Fibroblast of skin of left quadriceps (primary cell): ENCODE measurements at places on chromosomes 2 and 18.

DNA sequence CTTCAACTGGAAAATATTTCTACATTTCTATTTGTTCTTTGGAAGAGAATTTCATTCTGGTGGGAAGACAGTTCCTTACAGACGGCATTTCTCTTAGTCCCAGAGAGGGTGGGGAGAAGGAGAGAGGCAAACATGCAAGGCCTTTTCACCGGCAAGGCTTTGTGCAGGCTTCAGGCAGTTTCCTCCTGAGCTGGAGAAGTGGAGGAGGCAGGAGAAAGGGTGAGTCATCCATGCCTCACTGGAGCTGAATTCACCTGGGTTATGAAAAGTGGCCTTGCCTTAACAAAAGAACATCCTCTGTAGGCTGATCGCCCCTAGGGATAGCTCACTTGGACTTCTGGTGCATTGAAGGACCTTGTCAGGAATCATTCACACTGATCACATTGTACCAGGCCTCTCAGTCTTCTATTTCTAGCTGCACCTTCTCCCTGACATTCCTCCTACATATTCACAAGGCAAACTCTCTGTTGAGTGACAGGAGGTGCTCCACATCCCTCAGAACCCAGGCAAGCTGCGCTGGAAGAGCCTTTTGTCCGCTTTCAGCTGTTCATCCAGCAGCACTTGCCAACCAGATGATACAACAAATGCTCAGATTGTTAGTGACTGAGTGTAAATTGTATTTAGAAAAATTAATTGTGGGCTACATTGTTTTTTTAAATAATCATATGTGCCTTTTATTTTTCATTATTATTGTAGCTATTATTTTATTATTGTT is 796.1 kb downstream of the DCDC2C start:
- no peak for DNase-seq

DNA sequence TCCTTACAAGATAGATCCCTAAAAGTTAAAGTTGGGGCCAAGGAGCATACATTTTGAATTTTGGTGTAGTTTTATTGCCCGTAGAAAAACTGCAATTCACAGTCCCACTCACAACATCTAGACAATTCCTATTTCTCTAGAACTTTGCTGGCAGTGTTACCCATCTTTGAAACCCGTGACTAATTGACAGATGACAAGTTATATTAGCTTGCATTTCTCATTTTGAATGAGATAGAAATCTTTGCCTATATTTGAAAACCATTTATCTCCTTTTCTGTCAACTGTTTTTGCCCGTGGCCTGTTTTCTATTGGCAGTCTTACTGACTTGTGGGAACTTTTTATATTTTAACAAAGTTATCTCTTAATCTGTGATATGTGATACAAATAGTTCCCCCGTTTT is 50.0 kb downstream of the OXER1 start:
- no peak for DNase-seq

- no peak for DNase-seq
These were observed 12.5 kb downstream of the FBXO11 start for GRCh38 chr2:47893771-47894170.

GRCh38 chr2:65737452-65738011 is 305.1 kb upstream of the SPRED2 start:
- DNase-seq: no peak

GRCh38 chr2:175838979-175839378 is 163.1 kb downstream of the LNPK start:
- no peak for DNase-seq

DNA sequence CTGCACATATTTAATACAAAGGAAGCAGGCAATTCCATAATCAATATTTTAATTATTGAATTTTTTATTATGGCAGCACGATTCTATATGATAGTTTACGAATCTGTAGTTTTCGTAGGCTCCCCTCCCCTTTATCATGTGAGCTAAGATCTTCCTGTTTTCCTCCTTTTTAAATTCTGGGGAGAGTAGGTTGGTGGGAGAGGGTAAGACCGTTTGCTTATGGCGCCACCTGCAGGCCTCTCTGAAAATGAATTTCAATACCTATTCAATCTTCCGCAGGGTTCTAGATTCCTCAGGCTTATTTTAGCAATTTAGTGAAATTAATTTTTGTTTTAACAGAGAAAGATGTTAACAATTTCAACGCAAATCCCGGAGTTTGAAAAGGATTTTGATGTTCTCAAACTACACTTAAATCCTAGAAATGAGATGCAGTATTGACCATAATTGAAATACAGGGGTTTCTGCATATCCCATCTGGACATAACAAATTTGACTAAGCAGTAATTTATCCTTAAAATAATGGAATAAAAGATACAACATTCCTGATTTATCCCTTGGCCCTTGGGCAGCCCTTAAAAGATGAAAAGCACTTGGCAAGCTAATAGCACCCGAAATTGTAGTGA is 12.8 kb upstream of the GBX2 start:
- DNase-seq: peak; percentile 39

GRCh38 chr18:551404-552061 is 28.6 kb upstream of the CETN1 start:
- DNase-seq: no peak

DNA sequence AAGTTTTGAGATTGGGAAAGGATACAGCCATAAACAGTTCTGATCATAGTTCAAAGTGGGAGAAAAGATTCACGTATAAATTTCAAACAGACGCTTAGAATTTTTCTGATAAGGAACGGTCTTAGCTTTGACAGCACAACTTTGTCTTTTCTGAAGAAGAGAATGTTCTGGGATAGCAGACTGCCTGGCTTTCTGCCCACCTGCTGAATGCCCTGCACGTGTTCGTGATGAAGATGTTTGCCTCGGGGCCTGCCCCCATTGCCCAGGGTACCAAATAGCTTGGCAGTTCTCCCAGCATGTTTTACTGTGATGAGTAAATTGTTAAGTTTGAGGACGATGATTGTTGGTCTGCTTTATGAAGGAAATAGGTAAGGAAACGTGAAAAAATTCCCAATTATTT is 4.6 kb downstream of the MRPL33 start:
- DNase-seq: no peak

DNA sequence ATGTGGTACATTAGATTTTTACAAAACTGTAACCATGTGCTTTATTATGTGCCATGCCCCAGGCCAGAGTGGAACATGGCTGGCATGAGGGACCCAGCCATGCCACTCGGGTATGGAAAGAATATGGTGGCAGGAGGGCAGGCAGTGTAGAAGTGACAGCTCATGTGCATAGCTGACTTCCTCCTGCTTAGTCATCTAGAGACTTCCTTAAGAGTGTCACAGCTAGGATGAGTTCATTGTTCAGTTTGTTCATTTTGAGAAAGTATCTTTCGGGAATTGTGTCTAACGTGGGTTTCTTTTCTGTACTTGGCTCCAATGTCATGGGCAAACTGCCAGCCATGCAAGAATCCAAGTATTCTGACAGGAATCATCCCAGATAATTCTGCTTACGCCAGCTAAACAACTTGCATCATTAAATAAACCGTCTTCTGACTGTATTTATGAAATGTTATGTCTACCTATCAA is 94.3 kb upstream of the ITGB6 start:
- DNase-seq: peak; percentile 74

DNA sequence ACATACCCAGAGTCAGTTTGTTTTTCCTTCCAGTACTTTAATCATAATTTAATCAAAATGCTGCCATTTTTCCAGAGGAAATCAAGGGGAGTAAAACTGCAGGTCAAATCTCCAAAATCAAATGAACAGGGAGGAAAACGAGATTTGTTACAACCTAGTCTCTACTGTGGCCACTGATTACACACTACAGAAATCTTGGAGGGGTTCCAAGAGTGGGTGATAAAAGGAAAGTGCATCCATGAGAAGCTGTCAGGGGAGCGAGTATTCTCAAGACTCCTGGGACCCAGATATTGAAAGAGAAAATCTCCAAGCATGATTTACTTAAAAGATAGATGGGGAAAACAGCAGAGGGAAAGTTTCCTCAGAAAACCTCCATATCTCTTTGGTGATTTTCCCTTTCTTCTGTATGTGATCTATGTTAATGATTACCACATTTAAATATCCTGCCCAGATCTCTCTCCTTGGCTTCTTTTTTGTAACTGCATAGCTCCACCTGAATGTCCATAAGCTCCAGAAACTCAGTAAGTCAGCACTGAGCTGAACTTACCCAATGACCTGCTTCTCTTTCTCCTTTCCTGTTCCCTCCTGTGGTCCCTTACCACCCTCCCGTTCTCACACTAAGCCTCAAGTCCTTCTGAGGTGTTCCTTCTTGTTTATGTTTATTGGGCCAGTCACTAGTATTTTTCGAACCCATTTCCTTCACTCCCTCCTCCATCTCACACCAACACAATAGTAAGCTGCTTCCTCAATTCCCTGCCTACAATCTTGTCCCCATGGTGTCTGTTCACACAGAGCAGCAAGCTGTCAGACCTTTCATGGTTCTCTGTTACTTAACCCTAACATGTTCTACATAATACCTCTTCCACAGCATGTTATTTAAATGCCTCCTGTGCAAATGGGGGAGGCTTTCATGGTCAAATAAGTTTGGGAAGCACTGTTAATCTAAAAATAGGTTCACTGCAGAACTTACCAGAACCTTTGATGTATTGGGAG is 73.9 kb upstream of the TWSG1 start:
- no peak for DNase-seq

DNA sequence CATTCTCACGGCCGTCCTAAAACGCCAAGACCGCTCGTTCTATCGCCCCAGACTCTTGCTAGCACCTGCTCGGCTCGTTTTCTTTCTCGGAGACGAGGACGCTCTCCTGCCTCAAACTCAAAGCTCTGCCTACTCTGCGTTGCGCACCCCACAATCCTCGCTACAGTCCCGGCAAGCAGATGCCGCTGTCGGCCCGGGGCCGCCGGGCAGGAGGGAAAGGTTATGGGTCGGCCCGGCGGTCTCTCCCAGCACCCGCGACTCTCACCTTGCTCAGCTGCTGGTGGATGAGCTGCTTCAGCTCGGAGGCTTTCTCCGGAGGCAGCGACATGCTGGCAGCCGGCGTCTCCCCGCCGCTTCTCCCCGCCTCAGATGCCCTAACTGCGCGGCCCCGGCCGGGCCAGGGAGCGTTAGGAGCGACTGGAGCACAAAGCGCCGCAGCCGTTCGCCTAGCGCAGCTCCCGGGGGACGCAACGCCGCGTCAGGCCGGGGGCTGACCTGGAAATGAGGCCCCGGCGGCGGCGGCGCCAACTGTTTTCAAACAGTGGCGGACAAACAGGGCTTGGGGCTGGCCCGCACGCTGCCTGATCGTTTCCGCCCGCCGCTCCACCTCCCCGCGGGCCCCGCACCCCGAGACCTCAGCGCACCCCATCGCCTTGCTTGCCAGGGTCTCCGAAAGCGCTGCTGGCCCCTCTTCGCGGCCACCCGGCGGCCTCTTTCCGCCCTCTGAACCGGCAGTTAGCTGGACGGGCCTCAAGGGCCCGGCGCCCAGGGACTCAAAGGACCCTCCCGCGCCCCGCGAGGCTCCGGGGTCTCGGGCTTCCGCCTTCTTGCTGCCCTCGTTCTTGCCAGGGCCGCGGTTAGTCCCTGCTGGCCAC is at the start of the genes CEP76 and PSMG2:
TSS of gene CEP76 (minus strand) at position 503 of the 875 bp plus-strand sequence. CDS start at position 328, 175 bp downstream.
TSS of gene PSMG2 (plus strand) at position 822 of the 875 bp plus-strand sequence. CDS start 66 bp downstream, outside the sequence.
- DNase-seq: peak; percentile 77
